ENCODE measurements at places on chromosomes 5 and 9.

GRCh38 chr9:133658442-133659431 lies 22.6 kb downstream of the DBH start:
- peak; percentile 15 for DNase-seq

DNA sequence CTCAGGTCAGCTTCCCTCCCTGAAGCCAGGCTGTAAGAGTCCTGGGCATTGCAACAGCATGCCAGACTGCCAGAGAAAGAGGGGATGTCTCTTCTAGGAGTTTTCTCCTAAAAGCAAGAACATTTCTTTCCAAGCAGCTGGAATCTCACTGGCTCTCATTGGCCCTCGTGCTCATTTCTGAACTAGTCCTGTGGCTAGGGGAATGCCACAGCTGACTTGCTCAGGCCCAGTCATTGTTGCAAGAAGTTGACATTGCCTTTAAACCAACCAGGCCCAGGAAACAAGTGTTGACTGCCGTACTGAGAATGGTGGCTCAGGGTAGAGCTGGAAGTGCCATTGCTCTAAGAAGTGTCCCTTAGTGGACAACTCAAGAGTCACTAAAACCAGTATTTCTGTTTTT lies 15.0 kb upstream of the CEP120 start:
- DNase-seq, result no peak

DNA sequence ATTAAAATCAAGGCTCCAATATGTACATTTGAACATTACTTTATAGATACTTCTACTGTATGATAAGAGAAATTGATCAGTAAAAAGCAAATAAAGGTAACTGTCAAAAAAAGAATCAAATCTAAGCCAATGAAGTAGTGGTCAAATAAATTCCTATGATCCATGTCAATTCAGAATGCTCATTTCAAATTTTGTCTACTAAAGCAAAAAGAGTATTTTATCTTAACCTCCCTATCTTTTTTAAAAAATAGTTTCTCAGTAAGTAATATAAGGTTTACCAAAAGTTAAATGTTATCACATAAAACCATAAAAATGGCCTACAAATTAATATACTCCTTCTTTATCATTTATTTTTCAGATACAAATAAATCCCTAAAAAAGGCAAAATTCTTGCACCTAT lies 165.9 kb downstream of the AGTPBP1 start:
- DNase-seq, result no peak

- DNase-seq, result no peak
Observed at GRCh38 chr5:72633649-72634048, 126.4 kb upstream of the ZNF366 start.

DNA sequence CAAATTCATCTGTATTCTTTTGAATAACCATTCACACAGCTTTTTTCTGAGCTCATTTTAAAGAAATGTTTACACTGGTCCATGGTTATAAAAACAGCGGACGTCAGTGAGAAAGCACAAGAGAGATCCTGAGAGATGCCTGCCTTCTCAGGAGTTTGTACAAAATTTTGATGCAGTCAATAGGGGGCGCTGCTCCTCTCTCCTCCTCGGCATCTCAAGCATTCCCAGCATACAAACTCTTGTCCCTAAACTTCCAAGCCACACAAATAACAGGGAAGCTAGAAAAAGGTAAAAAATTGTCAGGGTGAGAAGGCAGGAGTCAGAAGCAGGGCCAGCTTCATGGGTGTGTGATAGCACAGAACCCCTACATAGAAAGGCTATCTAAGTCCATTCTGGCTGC lies 11.2 kb upstream of the CCDC152 start:
- DNase-seq, result peak; percentile 13

DNA sequence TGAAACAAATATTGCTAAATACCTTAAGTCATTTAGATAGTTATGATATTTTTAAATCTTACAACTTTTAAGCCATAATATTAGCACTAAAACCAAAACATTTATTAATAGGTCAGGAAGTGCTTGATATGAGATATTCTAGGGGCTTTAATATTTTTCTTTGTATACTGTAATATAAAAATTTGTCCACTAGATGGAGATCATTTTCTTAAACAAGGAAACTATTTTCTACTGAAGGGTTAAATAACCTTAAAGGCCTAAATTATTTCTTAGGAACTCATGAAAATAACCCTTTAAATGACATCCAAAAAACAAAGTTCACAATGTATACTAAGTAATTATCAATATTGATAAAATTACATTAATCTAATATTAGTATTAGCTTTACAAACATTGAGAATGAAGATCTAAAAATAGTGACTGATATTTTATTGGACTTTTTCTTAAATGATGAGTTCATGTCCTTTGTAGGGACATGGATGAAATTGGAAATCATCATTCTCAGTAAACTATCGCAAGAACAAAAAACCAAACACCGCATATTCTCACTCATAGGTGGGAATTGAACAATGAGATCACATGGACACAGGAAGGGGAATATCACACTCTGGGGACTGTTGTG lies 635.7 kb downstream of the RAB3C start:
- no peak for DNase-seq

GRCh38 chr5:150179019-150179620 lies 10.7 kb upstream of the SLC6A7 start:
- no peak for DNase-seq

GRCh38 chr5:175001876-175002645 lies 277.7 kb downstream of the MSX2 start:
- DNase-seq, result no peak

GRCh38 chr5:143619040-143619439 lies 192.9 kb upstream of the HMHB1 start:
- DNase-seq, result no peak

DNA sequence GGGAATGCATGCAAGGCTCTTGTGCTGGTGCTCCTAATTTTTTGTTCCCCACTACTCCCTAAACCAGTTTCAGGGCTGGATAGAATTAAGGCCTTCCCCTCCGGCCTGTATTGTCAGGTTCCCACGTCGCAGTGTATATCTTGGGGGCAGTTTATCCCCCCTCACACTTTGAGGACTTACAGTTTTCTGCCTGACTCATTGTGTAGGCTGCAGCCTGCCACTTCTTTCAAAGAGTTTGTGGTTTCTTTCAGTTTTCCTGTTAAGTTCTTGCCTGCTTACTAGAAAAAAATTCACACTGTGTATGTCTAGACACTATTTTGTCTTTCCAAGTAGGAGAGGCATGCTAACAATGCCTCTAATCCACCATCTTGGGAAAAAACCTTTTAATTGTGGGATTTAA lies 28.4 kb upstream of the BTNL3 start:
- no peak for DNase-seq

DNA sequence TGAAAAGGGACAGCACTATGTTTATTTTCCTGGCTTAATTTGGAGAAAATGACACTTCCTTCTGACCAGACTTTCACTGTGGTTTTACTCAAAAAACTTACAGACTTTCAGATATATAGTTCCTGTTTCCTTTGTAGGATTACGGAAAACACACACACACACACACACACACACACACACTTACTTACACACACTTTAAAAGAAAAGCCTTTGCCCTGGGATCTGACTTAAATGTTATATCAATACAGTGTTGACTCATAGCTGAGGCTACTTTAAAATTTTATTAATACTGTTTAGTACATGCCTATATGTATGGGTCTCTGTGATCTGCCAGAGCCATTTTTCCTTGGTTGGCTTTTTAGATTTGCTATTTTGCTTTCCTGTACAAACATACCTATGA lies 758.3 kb downstream of the DNAH5 start:
- DNase-seq, result no peak

DNA sequence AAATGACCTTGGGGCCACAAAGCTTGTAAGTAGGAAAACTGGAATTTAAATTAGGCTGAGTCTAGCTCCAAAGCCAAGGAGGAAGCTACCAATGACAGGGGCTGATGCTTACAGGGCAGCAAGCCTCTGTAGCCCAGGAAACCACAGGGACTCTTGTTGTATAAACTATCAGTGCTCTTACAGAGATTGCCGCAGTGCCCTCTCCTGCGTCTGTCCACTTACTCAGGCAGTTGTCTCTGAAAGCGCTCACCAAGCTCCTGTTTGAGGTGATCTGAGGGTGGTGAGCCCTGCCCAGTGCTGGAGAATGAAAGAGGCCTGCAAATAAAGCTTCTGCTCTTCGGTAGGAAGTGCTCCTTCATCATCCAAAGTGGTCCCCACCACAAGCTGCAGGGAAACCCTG lies 498.8 kb downstream of the ARHGEF28 start:
- DNase-seq, result no peak

GRCh38 chr5:72516916-72517315 lies 9.7 kb upstream of the ZNF366 start:
- no peak for DNase-seq

DNA sequence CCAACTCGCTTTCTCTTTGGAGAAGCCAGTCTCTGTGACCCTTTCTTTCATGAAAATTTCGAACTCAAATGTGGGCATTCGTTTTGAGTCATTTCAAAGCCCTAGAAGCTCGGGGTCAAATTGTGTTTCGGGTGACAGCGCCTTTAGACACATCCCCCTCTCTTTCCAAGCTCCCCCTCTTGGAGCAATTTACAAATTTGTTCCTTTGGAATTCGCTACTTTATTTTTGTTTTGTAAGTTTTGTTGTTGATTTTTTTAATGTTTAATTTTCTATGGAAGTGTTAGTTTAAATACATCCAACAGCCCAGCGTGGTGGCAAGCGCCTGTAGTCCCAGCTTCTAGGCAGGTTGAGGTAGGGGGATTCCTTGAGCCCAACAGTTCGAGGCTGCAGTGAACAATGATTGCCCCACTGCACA lies 4.6 kb upstream of the BARX1 start:
- DNase-seq, result no peak

GRCh38 chr9:33223696-33224095 lies 16.3 kb upstream of the SPINK4 start:
- no peak for DNase-seq

GRCh38 chr9:133576031-133576874 lies 32.9 kb downstream of the FAM163B start:
- DNase-seq, result no peak

- no peak for DNase-seq
Observed at GRCh38 chr5:165003283-165003682, 1497.9 kb downstream of the MAT2B start.

DNA sequence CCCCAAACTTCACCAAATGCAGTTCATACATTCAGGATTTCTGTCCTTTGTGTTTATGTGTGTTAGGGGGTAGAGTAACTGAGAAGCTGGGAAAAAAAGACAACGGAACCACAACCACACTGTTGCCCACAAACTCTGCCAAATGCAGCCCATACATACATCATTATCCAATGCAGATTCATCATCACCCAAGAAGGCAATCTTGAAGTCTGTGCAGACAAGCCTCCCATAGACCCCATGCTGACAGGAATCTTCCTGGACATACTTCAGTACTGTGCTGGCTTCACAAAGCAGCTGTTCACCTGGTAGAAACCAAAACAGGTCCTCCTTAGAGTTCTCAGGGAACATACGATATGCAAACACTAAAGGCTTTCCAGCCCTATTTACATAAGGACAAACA lies 38.9 kb downstream of the MTMR12 start:
- no peak for DNase-seq

- DNase-seq, result no peak
Observed at GRCh38 chr9:109799792-109800191, 19.8 kb downstream of the PALM2AKAP2 start.

DNA sequence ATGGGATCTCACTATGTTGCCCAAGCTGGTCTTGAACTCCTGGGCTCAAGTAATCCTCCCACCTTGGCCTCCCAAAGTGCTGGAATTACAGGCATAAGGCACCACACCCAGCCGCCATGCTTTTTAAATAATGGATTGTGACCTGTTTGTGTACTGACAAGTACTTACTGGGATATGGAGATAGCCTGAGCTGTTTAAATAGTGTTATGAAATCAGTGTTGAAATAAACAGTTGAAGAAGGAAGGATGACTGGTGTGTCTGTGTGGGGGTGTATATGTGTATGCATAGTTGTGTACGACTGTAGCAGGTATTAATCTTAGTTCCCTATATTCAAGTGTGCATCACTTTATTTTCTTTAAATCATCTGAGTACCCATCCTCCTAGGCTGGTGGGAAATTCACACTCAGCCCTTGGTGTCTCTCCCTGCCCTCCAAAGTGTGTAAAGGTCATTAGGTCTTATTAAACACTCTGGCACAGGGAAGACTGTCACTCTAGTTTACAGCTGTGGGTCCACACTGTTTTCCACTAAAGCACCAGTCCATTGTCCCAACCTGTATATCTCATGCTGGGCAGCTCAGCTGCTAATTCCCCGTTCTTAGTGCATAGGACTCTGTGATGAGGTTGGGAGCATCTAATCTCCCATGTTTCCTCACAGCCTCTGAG lies 91.0 kb downstream of the SNX18 start:
- no peak for DNase-seq

- DNase-seq, result no peak
Observed at GRCh38 chr5:13640270-13640669, 304.2 kb downstream of the DNAH5 start.

GRCh38 chr5:140678993-140679392 lies 5.6 kb upstream of the DND1 start:
- DNase-seq, result no peak

DNA sequence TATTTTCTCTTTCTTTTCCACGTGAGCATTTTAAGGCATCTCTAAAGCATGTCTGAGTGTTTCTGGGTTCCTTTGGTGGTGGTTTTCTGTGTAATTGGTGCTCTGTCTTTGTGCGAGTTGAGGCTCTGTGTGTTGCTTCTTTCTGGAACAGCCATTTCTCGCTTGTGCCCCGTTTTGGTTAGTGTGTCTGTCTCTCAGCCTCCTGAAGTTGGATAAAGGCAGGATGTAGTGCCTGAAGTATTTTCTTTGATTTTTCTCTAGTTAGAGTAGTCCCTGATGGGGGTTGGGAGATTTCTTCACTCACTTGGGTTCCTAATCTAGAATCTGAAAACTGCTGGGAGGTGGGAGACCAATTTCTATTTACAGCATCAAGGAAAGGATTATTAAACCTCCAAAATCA lies 129.7 kb upstream of the TMEM161B start:
- DNase-seq, result no peak

DNA sequence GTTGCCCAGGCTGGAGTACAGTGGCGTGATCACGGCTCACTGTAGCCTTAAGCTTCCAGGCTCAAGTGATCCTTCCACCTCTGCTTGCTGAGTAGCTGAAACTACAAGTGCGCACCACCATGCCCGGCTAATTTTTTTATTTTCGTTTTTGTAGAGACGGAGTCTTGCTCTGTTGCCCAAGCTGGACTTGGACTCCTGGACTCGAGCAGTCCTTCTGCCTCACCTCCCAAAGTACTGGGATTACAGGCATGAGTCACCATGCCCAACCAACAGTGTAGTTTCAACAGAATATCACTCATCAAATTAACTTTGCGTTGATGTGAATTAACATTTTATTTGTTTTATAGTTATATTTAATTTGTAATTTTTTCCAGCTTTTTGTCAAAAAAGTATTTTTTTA lies 45.3 kb downstream of the WDR70 start:
- DNase-seq, result no peak

- no peak for DNase-seq
Observed at GRCh38 chr5:886716-887325, 5.8 kb downstream of the BRD9 start.

DNA sequence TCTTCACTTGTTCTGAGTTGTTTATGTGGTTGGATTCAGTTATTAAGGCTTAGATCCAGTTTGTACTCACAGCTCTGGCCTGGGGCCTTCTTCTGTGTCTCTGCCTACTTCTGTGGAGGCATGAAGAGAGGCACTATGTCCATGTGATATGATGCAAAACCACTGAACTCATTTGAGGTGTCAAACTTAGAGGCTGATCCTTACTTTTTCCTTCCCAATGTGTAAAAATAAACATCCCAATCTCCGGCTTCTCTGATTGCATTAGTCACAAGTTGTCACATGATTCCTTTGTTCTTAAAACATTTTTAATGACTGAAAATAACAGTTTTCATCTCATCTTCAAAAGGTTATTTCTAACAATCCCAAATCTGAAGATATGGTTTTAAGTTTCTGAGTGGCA lies 276.0 kb upstream of the RGMB start:
- DNase-seq, result no peak
